Cortex of kidney (tissue), 1 donor: ENCODE measurements at places on chromosomes 7 and 10.

DNA sequence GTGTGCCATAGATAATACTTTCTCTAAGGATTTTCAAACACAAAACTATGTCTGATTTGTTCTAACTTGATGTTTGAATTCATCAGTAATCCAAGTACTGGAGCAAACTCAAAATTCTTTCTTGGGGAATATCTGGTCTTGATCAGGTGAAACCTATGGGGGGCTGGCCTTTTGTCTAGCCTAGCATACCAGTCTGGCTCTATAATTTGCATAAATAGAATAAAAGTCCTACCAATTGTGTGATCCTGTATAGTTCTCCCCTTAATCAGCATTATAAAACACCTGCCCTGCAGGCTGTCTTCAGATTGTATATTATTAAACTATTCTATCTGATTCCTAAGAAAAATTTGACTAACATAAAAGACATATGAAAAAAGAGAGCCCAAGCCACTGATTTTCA is 233.8 kb upstream of the LRRN3 start:
- no peak for DNase-seq

GRCh38 chr7:129858490-129858889 is 94.3 kb downstream of the UBE2H start:
- no peak for DNase-seq

DNA sequence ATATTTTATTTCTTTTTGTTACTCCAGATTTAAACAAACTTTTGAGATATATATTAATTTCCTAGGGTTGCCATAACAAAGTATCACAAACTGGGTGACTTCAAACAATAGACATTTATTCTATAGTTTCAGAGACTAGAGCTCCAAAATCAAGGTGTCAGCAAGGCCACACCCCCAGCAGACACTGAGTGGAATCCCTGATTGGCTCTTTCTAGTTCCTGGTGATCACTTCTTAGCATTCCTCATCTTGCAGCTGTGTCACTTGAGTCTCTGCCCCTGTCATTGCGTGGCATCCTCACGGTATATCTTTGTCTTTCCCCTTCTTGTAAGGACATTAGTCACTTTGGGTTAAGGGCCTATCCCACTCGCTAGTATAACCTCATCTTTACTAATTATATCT is 7.6 kb upstream of the SLC26A3 start:
- no peak for DNase-seq

- DNase-seq = no peak
These were observed 129.1 kb upstream of the PPP1R3A start for GRCh38 chr7:114047889-114048288.

- no peak for DNase-seq
These were observed 106.9 kb downstream of the AOAH start for GRCh38 chr7:36617408-36617807.

GRCh38 chr10:52664629-52665028 is 108.0 kb downstream of the MBL2 start:
- no peak for DNase-seq

- DNase-seq = no peak
These were observed 355.5 kb downstream of the GLRX3 start for GRCh38 chr10:130491693-130492050.

DNA sequence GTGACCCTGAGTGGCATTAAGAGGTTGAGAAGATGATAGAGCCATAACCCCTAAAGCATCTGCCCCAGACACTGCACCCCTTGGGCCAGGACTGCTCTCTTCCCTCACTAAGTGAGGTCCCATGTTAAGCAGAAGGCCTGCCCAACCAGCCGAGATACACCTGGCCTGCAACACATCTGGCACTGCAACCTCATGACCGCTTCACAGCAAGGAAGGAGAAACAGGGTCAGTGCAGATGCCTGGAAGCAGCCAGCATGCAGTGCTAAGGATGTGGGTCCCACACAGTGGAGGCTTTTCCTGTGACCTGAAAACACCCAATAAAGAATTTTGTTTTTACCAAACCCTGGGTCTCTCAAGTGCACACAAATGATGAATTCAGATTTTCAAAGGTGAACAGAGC is 7.4 kb downstream of the NOD1 start:
- no peak for DNase-seq

DNA sequence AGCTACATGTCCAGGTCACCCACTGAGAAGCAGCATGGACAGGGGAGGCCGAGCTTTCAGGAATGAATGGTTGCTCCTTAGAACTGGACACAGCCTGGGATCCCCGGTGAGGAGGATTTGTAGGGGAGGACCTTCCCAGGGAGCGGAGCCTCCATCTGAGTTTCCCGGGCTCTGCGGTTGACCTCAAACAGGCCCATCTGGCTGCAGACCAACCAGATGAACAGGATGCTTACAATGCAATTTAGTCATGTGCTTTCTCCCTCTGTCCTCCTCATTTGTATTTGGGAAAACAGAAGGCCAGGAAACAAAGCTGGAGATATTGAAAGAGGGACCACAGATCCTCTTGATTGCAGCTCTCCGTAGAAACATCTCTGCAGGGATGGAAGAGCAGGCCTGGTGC is 104.8 kb downstream of the EMX2 start:
- DNase-seq = no peak

DNA sequence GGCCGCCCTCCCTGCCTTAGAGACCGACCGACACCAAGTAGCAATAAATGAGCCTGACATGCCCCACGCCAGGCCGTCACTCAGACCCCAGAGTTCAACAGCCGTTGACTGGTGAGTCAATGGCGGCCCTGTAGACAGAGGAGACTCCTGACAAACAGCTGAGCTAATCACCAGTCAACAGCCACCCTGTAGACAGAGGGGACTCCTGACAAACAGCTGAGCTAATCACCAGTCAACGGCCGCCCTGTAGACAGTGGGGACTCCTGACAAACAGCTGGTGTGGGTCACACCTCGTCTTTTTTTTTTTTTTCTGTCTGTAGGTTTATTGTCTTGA is 16.9 kb upstream of the KNDC1 start:
- no peak for DNase-seq

DNA sequence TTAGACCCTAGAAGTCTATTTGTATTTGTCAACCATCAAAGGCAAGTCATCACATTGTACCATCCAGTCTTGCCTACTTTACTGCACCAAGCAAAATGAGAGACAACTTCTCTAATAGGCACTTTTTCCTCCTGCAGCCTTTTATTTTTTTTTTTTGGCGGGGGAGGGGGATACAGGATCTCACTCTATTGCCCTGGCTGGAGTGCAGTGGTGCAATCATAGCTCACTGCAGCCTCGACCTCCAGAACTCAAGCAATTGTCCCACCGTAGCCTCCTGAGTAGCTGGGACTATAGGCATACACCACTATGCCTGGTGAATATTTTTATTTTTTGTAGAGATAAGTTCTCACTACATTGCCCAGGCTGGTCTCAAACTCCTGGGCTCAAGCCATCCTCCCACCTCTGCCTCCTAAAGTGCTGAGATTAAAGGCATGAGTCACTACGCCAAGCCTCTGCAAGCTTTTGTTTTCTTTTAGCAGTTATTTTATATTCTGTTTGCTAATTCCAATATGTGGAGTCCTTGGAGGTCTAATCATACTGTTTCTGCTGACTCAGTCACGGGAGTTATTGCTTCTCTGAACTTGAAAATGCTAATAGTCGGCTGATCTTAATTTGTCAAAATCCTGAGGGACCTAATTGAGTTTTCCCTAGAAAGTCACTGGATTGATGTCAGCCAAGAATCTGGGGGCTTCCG is 14.2 kb downstream of the KPNA7 start:
- DNase-seq = no peak

- no peak for DNase-seq
These were observed 139.3 kb downstream of the SLC25A13 start for GRCh38 chr7:96182424-96183158.

GRCh38 chr7:106231856-106232490 is 52.8 kb downstream of the NAMPT start:
- no peak for DNase-seq
